ENCODE measurements at places on chromosomes 5 and 9. TPM values are rescaled to one million over a fixed set of nuclear protein-coding genes. Genes with fewer than 3 reads are reported as not detected.

DNA sequence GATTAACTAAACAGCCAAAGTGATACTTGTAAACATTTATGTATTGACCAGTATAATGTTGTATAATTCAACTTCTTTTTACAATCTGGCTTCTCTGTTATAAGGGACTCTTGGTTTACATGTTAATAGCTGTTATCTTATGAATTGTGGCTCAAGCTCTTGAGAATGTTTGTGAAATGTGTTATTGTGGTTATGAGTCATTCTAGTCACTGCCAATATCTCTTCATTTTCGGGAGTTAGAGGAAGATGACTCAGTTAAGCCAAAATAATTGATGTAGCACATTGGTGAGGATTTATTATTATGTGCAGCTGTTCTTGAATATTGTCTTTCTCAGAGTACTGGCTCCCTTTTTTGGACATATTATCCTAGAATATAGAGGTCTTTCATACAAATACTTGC is 655.2 kb upstream of the RIOK2 start:
- DNase-seq, result peak; percentile 96

HSD17B3 gene
- 0.37 TPM for total RNA-seq

GRCh38 chr5:96673127-96673526 is 11.0 kb downstream of the CAST start:
- DNase-seq, result no peak

CHSY3 gene
- total RNA-seq, result 11.8 TPM

TRIM7 gene
- total RNA-seq, result 12.6 TPM

DNA sequence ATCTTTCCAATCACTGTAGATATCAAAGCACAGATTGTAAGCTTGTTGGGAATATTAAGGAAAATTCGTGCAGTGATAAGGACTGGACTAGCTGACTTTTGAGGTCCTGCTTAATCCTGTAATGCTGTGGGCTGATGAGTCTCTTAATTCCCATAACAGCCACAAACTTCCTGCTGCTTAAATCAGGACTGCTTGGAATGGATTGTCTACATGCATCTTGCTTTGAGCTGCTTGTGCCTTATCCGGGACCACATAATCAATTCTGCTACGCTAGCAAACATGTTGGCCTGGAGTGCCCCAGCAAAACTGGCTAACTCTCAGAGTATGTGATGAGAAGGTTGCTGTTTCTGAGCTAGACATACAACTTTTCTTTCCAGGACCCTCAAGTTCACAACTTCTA is 79.6 kb downstream of the SNCAIP start:
- no peak for DNase-seq

- DNase-seq, result no peak
Measured at GRCh38 chr9:95903398-95903797, 27.9 kb downstream of the ERCC6L2 start.

- DNase-seq, result no peak
Measured at GRCh38 chr5:137937994-137938750, 48.9 kb downstream of the PKD2L2 start.

- no peak for DNase-seq
Measured at GRCh38 chr9:6646293-6646636, 736 bp upstream of the GLDC start.

DNA sequence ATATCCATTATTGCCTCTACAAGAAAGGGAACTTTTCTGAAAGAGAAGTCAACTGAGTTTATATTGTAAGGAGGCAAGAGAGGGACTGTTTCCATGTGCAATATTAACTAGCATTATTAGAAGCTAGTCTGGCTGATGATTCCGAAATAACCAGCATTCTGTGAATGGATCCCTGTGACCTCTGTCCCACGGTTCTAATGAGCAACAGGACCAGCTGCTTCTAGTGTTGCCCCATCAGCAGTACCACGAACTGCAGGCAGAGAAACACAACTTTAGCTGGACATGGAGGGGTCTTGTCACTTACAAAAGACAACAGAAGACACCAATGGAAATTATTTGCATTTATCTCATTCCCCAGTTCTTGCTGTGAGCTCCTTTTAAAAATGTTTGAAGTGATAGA is 95.4 kb downstream of the MUSK start:
- DNase-seq, result no peak

- no peak for DNase-seq
Measured at GRCh38 chr5:36958612-36959011, 82.0 kb downstream of the NIPBL start.

- no peak for DNase-seq
Measured at GRCh38 chr5:159095866-159096242, 3.9 kb downstream of the EBF1 start.

LCP2 gene
- 0.50 TPM for total RNA-seq

CA9 gene
- 0.33 TPM for total RNA-seq

IL3 gene
- total RNA-seq, result not detected

DNA sequence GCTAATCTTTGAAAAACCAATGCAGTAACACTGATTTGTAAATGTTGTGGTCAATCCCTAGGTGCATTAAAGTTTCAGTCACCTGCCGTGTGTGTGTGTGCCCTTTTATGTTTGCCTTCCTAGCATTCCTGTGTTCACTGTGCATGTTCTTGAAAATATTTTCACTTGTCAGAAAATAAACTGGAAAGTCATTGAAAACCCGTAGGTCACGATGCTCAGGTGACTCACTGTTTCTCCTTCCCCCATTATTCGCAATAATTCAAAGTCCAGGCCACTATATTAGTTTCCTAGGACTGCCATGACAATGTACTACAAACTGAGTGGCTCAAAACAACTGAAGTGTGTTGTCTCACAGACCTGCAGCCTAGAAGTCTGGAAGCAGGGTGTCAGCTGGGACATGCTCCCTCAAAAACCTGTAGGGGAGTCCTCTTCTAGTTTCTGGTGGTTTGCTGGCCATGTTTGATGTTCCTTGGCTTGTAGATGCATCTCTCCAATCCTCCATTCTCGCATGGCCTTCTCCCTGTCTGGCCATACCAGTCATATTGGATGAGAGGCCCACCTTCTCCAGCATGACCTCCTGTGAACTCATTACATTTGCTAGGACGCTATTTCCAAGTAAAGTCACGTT is 29.3 kb downstream of the MARVELD2 start:
- no peak for DNase-seq

NR5A1 gene
- total RNA-seq, result not detected

DNA sequence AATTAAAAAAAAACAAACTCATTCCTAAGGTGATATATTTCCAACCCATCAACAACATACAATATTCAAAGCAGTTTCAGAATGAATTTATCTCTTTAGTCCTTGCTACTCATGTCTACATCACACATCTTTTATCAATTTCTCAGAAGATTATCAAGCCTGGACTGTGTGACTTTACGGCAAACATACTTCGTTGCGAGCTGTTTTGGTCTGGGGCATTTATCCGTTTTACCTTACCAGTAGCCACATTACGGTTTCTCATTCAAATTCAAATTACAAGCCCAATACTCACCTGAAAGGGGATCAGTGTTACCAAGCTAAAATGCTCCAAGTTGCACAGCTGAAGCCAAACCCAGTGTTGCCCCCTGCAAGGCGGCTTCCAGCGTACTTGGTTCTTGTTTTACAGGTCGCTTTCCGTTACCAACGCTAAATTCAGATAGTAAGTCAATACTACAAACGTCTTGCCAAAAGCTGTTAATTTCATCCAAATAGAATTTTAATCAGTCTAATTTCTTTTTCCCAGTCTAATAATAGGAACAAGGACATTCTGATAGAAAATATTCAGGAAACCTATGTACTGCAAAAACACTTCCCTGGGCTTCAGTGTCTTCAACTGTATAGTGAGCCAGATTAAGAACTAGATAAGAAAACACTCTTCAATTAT is 1.8 kb downstream of the HNRNPH1 start:
- DNase-seq, result no peak

GRCh38 chr9:77438653-77439052 is 209.5 kb downstream of the GNA14 start:
- DNase-seq, result no peak

DNA sequence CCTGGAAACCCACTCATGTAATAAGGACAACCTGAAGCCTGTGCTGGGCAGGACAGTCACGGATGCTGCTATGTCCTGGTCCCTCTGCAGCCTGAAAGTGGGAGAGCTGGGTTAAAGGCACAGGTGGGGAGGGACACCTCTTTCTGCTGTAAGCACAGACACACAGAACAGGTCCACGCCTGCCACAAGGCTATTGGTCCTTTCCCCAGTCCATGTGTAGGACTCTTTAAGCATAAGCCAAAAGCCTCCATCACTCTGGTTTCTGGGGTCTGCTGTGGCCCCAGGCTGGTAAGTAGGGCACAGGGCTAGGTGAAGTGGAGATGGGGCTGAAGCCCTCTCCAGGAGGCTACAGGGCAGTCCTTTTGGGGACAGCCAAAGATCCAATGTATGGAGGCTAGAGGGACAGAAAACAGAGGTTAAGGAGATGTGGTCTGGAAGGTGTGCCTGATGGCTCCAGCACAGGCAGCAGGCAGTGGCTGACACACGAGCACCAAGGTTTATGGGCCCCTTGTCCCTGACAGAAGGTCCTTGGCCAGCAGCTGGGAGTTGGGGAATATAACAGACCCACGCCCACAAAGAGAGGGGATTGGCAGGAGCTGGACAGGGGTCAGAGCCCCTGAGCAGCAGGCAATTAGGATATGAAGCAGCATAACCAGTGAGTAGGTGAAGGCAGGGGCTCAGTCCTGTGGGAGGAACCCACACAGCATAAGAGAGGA is 203.6 kb upstream of the MVB12B start:
- DNase-seq, result no peak

PHF24 gene
- total RNA-seq, result not detected

DNA sequence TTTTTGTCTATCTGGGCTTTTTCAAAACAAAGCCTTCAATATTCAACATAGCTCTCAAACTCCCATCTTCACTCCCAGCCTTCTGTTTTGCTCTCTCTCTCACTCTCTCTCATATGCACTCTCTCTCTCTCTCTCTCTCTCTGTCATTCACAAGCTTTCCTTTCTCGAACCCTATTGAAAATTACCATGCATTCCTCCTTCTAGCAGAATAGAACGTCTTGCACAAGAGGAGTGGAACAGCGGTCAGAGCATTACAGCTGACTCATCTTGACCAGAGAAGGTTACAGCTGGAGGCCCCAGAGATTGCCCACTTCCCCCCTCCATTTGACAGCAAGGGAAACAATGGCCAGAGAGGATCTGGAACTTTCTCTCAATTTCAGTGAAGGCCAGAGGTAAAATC is 51.0 kb upstream of the LIFR start:
- DNase-seq, result peak; percentile 79

All from HT1080 (cell line).